ENCODE measurements at places on chromosomes 1 and 21. TPM values are rescaled to one million over a fixed set of nuclear protein-coding genes. Genes with fewer than 3 reads are reported as not detected.

Gene CFAP74
- 0.45 TPM for polyA plus RNA-seq

GRCh38 chr1:12692967-12693782 lies 22.7 kb upstream of the AADACL3 start:
- DNase-seq: no peak

DNA sequence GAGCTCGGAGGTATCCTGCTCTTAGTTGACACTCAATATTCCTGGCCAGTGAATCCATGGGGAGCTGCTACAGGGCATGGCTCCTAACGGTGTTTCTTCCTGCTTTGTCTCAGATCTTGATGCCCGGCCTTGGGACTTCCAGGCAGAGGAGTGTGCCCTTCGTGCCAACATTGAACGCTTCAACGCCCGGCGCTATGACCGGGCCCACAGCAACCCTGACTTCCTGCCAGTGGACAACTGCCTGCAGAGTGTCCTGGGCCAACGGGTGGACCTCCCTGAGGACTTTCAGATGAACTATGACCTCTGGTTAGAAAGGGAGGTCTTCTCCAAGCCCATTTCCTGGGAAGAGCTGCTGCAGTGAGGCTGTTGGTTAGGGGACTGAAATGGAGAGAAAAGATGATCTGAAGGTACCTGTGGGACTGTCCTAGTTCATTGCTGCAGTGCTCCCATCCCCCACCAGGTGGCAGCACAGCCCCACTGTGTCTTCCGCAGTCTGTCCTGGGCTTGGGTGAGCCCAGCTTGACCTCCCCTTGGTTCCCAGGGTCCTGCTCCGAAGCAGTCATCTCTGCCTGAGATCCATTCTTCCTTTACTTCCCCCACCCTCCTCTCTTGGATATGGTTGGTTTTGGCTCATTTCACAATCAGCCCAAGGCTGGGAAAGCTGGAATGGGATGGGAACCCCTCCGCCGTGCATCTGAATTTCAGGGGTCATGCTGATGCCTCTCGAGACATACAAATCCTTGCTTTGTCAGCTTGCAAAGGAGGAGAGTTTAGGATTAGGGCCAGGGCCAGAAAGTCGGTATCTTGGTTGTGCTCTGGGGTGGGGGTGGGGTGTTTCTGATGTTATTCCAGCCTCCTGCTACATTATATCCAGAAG lies 16.7 kb downstream of the ALX3 start:
- no peak for DNase-seq

- DNase-seq: peak; percentile 82
Measured at GRCh38 chr1:153545067-153546055, at the start of gene S100A4. S100A4 (minus strand) TSS chr1:153545806; CDS start chr1:153544794, 1,012 bp downstream.

DNA sequence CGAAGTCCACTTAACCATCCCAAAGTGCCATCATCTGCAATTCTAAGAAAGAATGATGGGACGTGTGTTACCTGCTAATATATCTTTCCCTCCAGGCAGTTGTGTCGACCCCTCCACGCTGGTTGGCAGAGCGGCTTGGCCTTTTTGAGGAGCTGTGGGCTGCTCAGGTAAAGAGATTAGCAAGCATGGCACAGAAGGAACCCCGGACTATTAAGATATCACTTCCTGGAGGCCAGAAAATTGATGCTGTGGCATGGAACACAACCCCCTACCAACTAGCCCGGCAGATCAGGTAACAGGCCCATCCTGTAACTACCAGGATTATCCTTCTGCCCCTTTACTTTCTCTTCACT lies 520 bp downstream of the TARS2 start:
- DNase-seq: no peak

GRCh38 chr1:201208236-201208635 lies 17.6 kb downstream of the IGFN1 start:
- DNase-seq: no peak

Gene EXOSC10
- polyA plus RNA-seq: 81.0 TPM

- DNase-seq: no peak
Measured at GRCh38 chr1:161779393-161779792, 13.3 kb downstream of the ATF6 start.

Gene C1orf116
- 19.4 TPM for polyA plus RNA-seq

DNA sequence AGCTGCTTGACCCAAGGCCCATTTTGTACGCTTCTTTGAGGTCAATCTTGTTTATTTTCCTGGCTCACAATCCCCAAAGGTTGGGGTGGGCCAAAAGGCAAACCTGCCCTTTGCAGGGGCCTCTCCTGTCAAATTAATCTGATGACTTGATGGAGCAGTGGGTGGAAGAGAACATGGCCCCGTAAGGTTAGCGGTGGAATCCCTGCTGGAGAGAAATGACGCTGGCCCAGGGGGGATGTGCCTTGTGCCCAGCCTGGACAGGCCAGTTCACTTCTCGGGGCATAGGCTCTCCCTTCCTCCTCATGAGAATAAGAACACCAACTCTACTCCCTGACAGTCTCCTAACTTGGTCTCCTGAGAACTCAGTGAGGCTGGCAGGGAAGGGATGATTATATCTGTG lies 40.5 kb downstream of the C1orf198 start:
- no peak for DNase-seq

DNA sequence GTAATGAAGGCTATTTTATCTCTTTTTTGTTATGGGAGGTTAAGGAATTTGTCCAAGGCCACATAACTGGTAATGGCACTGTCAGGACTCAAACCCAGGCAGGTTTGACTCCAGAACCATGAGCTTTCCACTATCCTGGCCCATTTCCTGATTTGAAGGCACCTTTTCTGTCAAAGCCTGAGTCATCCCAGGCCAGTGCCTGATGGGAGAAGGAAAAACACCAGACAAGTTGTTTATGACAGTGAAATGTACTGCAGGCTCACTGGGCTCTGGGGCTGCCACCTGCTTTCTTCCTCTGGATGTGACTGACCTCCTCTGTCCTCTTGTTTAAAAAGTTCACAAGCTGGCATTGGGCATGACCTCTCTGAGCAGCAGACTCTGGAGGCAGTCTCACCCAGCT lies 71.8 kb upstream of the SPATA6 start:
- no peak for DNase-seq

- DNase-seq: no peak
Measured at GRCh38 chr1:11967028-11967547, 13.2 kb upstream of the MFN2 start.

Gene TMEM200B
- 15.9 TPM for polyA plus RNA-seq

Gene FMOD
- 60.7 TPM for polyA plus RNA-seq
